ENCODE measurements at places on chromosomes 2 and 18.

- no peak for DNase-seq
Observed at GRCh38 chr2:135798762-135799161, 38.2 kb downstream of the LCT start.

GRCh38 chr2:238941262-238941792 is 93.4 kb downstream of the TWIST2 start:
- no peak for DNase-seq

DNA sequence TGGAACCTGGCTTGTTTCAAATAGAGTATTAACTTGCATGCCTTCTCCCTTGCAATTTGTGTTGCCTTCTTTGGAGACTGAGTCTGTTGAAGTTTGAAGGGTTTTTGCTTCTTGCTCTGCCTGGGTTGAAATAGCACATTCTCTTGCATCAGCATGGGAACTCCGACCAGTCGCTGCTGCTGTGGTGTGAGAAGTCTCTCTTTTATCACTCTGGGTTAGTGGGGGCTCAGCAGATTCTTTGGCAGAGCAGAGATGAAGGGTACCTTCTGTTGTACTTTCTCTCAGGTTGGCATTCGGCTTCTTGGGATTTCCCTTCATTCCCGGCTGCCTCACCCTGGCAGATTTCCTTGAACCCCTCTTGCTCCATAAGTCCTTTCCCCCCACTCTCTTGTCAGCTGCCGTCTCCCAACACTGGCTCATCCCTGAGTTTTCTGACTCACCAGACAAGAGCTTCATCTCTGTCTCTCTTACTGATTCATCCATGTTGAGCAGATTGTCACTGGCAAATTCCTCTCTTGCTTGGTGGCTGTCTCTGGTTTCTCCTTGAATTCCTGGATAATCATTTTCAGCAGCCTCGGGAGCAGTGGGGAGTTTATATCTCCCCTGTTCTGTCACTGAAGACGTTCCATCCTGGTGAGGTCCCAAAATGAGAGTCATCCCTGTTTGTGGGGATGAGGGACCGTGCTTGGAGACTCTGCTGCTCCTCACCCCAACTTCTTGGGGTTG is 49.9 kb downstream of the ALPK2 start:
- peak; percentile 36 for DNase-seq

DNA sequence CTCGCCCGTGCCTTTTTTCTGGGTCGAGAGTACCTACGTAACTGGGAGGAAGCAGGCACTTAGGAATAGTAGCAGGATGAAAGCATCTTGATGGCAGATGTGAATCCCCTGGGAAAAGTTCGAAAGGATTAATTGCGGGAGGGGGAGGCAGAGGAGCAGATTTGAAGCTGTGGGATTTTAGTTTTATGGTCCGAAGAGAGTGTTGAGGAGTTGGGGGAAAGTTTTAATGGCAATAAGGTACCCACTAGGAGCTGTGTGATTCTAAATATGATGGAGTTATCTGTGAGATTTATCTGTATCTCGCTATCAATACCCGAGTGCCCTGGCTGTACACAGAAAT is 1.1 kb downstream of the AGFG1 start:
- no peak for DNase-seq

- no peak for DNase-seq
Observed at GRCh38 chr2:44110444-44110843, 58.2 kb upstream of the PPM1B start.

DNA sequence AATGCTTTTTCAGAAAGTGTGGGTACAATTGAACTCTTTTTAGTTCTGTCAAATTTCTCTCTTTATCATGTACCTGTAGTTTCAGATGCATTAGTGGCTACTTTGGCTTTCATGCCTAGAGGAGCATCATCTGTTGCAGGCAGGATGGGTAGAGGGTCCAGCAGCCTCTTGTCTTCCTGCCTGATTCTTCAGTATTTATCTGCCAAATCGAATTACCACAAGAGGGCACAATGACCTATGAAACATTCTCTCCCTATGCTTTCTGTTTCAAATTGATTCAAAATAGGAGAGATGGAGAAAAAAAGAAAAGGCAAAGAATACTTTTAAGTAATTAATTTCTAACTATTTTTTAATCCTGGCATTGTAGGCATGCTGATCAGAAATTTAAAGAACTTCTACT is 477.2 kb downstream of the TRIB2 start:
- DNase-seq, result peak; percentile 41

DNA sequence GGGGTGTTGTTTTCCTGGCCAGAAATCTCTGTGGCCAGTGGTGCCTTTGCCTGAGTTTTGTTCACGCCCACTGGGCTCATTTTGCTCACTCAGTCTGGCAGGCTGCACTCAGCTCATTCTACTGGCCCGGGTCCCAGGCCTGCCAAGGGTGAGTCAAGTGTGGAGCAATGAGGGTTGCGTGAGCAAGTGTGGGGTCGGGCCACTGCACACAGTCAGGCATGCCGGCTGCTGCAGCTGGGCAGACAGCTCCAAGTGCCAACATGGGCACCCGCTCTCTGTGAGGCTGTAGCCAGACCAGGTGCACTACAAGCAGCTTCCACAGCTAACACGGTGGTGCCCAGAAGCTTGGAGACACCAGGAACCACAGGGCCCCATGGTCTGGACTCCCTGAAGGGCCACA is 801.1 kb upstream of the RAB6C start:
- no peak for DNase-seq

GRCh38 chr2:222960126-222960525 is 91.9 kb upstream of the KCNE4 start:
- no peak for DNase-seq

- DNase-seq, result no peak
Observed at GRCh38 chr2:214902286-214902685, 92.8 kb upstream of the BARD1 start.

- DNase-seq, result peak; percentile 43
Observed at GRCh38 chr2:197168705-197169104, 141.9 kb downstream of the ANKRD44 start.

DNA sequence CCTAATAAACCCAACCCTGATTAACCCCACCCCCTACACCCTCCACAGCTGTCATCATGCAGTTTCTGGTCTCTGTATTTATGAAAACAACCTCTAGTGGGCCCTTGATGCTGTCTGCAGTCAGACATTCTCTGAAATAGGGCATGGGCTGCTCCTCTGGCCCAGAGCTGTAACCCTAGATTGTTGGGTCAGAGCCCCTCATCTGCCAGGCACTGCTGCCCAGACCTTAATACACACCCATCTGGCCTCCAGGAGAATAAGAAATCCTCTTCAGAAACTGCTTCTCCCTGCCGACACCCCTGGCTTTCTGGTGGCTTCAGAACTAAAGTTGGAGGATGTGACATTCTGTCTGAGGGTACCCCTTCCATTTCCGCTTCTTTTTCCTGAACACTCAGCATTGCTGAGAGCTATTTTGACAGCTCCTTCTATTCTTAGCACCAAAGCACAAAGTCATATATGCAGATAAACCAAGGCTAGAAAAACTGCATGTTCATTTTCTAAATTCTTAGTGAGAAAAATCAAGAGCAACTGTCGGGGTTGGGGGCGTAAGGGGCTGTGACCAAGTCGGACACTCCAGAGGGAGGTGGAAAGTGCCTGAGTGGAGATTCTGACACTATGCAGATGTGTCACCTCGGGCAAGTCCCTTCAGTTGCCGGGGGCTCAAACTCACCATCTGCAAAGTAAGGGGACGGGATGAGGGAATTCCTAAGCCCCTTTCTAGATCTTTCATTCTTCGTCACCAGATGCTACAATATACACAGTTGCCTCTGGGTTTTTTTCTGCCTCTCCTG is 28.7 kb downstream of the SRSF7 start:
- no peak for DNase-seq

DNA sequence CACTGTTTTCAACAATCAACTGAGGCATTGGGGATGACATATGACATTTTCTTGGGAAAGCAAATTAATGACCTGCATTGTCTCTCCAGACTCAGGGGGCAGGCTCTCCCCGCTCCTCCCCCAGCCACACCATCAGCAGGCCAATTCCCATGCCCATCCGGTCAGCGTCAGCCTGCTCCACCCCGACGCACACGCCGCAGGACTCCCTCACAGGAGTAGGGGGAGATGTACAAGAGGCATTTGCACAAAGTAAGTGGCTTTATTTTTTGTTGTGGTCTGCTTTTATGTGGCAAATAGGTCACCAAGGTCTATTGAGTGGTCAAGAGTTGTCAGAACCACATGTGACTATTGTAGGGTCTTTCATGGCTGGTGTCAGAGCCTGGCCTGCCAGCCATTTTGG is 165.1 kb downstream of the DTNA start:
- no peak for DNase-seq

DNA sequence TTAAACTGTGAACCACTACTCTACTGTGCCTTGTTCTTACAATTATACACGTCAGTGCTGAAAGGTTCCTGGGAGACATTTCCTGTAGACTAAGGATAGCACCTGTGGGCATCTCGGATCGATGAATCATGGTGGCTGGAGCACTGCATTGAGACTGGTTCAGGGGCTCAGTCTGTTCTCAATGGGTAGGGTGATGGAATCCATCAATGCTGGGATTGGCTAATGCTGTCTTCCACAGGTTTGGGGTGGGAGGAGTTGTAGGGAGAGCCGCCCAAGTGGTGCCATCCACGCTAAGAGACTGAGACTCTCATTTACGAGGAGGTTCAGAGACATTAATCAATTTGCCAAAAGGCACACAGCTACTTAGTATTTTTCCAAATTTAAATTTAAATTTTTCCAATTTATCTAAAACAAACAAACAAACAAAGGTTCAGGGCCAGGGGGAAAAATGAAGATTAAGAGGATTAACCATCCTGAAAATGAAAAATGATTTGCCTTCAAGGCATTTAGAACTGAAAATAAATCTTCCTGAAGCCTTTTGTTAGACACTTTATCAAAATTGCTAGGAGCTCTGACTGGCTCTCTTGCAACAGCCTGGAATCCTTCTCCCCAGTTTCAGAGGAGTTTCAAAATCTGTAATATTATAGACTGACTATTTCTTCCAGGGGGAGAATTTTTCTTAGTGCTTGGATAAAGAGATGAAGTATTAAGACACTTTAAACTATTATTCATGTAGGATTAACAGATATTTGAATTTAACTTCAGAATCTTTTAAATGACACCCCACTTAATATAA is 359.2 kb downstream of the TGIF1 start:
- no peak for DNase-seq

DNA sequence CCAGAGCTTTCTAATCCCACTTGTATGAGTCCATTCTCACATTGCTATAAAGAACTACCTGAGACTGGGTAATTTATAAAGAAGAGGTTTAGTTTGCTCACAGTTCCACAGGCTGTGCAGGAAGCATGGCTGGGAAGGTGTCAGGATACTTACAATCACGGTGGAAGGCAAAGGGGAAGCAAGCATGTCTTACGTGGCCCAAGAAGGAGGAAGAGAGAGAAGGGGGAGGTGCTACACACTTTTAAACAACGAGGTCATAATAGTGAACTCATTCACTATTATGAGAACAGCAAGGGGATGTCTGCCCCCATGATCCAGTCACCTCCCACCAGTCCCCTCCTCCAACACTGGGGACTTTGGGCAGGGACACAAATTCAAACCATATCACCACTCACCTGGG is 67.8 kb downstream of the TTC32 start:
- DNase-seq, result no peak

DNA sequence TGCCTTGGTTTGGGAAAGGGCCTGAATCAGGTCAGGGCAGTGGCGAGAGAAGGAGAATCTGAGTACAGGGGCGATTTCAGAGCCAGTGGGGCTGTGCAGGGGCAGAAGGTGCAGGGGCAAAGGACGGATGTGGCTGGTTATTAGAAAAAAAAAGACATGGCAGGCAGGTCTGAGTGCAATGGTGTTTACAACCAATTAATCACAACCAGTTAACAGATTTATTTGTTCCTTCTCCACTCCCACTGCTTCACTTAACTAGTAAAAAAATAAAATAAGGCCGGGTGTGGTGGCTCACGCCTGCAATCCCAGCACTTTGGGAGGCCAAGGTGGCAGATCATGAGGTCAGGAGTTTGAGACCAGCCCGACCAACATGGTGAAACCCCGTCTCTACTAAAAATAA is 5.5 kb downstream of the TNFRSF11A start:
- no peak for DNase-seq

GRCh38 chr2:201860636-201861066 is 54.3 kb downstream of the CDK15 start:
- peak; percentile 87 for DNase-seq

GRCh38 chr2:219571311-219572236 is at the start of gene OBSL1:
OBSL1 (minus strand) TSS chr2:219571539; CDS start chr2:219571232, 307 bp downstream.
- DNase-seq, result peak; percentile 77

DNA sequence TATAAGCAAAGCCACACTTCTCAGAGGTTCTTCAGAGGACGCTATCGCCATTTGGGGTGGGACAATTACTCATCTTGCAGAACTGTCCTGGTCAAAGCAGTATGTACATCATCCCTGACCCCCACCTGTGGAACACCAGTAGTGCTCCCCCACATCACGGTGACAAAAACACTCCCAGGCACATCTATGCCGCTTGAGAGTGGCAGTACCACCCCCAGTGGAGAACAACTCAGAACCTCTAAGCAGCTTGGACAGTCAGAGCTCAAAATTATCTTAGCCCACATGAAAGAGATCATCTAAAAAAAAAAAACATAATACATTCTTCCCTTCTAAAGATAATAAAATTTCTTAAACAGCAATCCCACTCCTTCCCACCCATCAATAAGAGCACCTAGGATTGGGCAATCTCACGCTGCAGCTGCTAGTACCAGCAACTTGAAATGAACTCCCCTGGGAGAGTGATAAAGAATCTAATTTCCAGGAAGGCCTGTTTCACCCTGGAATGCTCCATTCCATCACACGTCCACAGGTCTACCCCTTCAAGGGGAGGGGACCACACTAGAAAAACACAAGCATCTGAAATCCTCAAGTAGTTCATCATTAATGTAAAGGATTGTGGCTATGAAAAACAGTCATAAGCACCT is 31.7 kb downstream of the LRP2 start:
- no peak for DNase-seq

DNA sequence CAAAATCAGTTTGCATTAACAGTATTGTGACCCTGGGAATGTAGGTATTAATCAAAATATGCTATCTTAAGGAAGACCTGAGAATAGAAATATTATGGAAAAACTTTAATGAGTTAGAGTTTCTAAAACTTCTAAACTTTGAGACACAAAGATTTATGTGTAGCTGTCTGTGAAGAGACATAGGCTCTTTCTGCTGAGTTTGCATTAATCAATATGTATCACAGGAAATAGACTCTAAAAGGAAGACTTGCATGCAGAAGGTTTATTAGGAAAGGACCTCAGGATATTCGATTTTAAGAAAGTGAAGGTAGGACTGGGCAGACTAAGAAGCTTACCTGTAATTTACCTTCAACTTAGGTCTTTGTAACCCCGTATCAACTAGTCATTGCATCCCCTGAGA is 494.8 kb upstream of the NRXN1 start:
- no peak for DNase-seq

DNA sequence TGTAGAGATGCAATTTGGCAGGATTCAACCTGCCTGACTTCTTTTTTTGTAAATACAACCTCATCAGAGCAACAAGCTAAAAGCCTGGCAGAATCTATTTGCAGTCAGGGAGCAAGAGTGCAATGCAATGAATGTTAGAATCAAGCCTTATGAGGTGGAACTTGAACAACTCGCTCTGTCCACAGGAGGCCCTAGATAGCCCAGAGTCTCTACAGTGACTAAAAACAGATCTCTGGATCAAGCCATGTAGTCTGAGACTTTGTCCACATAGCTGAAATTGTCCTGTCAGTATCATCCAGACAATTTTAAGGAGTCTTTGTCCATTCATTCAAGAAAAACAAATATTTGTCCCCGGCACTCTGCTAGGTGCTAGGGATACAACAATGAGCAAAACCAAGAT is 32.0 kb upstream of the CDK5R2 start:
- no peak for DNase-seq

- no peak for DNase-seq
Observed at GRCh38 chr2:220476877-220477276, 849.4 kb downstream of the SLC4A3 start.

GRCh38 chr2:225636558-225636957 is 237.0 kb downstream of the NYAP2 start:
- DNase-seq, result no peak
